B cell (primary cell): ENCODE measurements at places on chromosomes 2 and 18. TPM values are rescaled to one million over a fixed set of nuclear protein-coding genes. Genes with fewer than 3 reads are reported as not detected.

MC4R gene
- total RNA-seq = not detected in 2 replicates

RIT2 gene
- total RNA-seq = not detected in 2 replicates

SNED1 gene
- 336 and 346 TPM in 2 replicates for total RNA-seq

ST8SIA5 gene
- total RNA-seq = not detected in 2 replicates

TTN gene
- 46.4 and 52.7 TPM in 2 replicates for total RNA-seq

EXOC6B gene
- 22.3 and 22.6 TPM in 2 replicates for total RNA-seq

LINC00305 gene
- total RNA-seq = not detected in 2 replicates

CETN1 gene
- total RNA-seq = not detected in 2 replicates

RAB6C gene
- not detected in 2 replicates for total RNA-seq

WDSUB1 gene
- total RNA-seq = 13.6 and 16.4 TPM in 2 replicates

STK16 gene
- 29.0 and 29.3 TPM in 2 replicates for total RNA-seq

GPR17 gene
- total RNA-seq = 0.22 TPM in 1 of 2 replicates, not detected in the other
